ENCODE measurements at places on chromosomes 3 and 15. TPM values are rescaled to one million over a fixed set of nuclear protein-coding genes. Genes with fewer than 3 reads are reported as not detected.

DNA sequence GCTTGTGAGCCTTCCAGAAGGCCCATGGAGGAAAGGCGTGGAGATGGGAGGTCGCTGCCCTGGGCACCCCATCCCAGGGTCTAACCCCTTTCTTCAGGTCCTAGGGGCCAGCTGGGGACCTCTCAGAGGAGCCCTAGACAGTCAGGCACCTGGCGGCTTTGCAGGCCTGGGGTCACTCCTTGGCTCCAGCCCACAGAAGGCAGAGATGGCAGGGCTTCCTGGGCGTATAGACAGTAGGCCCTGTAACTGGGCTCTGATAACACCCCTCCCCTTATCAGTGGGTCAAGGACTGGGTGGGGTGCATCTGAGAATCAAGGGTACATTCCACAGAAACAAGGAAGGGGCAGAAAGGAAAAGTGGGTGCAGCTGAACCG, 16.7 kb downstream of the ZDHHC19 start:
- no peak for DNase-seq

- DNase-seq, result no peak
Observed at GRCh38 chr15:93176065-93176464, 87.1 kb upstream of the RGMA start.

GRCh38 chr3:43432462-43432861, 146.1 kb downstream of the SNRK start:
- no peak for DNase-seq

GRCh38 chr3:126972866-126973265, 10.0 kb upstream of the PLXNA1 start:
- no peak for DNase-seq

DNA sequence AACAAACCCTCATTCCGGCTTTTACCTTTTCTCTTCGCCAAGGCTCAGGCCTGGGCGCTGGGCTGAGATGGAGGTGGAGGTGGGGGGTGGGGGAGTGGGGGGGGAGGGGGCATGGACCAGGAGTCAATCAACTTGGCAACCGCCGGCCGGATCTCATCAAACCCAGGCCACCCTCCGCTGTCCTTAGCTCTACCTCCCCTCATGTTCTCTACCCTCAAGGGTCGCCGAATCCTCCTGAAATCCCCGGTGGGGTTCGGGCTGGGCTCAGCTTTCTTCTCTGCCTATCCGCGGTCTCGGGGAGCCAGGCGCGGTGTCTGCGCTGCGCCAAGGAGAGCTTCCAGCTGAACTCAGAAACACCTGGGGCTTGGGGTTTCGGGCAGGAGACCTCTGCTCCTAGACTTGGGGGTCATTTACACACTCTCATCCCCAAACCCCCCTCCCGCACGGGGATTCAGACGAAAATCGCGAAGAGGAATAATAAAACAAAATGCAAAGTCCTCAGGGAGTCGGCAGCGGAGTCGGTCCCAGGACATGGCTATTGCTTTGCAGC, 2.5 kb downstream of the ONECUT1 start:
- no peak for DNase-seq

DNA sequence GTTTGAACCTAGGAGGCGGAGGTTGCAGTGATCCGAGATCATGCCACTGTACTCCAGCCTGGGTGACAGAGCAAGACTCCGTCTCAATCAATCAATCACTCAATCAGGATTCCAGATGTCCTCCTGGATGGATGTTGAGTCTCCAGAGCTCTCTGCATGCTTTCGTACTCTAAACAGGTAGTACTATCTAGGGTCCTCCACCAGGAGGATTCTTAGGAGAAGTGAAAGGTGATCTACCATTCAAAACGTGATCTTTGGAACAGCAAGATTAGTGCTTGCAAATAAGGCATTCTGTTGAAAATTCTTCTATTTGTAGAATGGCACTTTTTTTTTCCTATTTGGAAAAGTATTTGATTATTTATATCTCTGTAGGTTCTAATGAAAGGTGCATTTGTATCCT, 34.3 kb downstream of the CNOT10 start:
- DNase-seq, result no peak

GRCh38 chr15:60397772-60398445, at the start of gene ANXA2:
TSS of gene ANXA2 (minus strand) at chr15:60397986. CDS start at chr15:60386075, 11,911 bp downstream.
- peak; percentile 56 for DNase-seq

- no peak for DNase-seq
Observed at GRCh38 chr3:135000465-135000864, 205.4 kb downstream of the EPHB1 start.

DNA sequence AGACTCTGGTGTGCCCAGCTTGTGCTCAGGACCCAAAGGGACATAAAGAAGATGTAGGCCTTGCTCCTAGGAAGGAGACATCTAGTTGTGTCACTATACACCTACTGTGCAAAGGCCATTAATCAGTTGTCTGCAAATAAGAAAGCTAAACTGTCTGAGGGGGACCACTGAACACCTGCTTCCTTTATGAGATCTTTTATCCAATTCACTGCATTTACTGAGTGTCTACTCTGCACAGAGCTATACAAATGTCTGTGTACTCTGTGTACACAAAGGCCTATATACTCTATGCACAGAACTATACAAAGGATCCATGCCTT, 124.8 kb downstream of the CTNNB1 start:
- no peak for DNase-seq

DNA sequence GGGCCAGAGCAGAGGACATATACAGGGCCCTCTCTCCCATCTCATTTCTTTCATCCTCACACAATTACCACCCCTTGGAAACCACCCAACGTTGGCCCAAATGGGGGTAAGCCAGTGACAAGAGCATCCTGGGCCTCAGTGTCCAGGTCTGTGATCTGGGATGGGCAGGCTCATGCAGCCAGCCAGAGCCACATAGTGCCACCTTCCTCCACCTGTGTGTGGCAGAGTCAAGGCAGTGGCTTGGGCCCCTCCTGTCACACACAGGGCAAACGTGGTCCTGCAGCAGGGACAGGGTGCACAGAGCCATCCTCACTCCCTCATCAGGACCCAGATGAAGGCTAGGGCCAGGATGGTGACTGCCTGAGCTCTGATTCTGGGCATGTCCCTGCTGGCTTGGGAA, 2.3 kb upstream of the MYL3 start:
- no peak for DNase-seq

DNA sequence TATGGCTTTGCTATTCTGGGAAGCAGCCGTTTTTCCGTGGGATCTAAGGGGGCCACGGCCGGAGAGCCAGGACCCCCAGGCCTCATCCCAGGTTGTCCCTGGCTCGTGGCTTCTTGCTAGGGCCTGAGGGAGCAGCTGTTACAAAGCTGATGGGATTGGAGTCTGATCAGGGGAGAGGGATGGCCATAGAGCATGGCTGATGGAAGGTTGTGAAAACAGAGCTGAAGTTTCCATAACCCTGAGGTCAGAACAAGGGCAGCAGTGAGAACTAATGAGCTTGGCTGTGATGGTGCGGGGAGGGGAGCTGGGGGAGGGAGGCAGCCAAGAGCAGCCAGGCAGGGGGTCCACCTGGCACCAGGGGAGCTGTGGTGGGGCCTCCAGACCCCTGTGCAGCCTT, 63.0 kb downstream of the LINGO1 start:
- DNase-seq, result peak; percentile 64

DNA sequence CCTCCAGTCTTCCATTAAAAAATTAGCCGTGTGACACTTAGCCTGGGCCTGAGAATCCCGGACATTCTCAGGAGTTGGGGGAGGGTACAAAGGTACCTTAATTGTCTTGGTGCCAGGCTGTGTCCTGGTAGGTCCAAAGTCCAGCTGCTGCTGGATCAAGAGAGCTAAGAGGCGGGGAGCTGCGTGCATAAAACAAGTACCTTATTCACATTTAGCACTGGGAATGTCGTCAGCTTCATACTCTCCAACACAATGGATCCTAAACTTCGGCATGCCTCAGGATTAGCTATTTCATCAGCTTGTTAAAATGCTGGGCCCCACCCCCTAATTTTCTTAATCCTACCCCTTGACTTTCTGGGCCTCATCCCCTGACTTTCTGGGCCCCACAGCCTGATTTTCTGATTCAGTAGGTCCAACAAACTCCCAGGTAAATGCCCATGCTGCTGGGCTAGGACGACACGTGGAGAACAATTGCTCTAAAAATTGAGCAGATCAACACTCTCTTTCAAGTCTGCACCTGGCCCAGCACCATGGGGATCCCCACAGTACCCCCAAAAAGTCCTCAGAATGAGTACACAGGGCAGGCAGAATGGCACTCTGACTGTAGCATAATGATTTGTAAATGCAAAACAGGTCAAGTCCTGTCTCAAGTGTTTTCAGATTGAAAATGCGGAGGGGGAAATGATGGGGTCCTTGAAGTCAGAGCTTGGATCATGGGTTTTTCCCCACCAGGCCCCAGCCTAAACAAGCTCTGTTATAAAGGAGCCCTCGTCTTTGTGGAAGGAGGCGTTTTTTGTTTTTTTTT, 5.6 kb upstream of the AEN start:
- DNase-seq, result no peak

Gene BFSP2
- 0.33 TPM for polyA plus RNA-seq

Gene LRRC2
- 2.9 TPM for polyA plus RNA-seq

Gene FANCI
- polyA plus RNA-seq, result 36.3 TPM

Gene HRG
- 2.0 TPM for polyA plus RNA-seq

Data from right renal pelvis (tissue), 4 donors.